ENCODE measurements at places on chromosomes 3 and 15.

DNA sequence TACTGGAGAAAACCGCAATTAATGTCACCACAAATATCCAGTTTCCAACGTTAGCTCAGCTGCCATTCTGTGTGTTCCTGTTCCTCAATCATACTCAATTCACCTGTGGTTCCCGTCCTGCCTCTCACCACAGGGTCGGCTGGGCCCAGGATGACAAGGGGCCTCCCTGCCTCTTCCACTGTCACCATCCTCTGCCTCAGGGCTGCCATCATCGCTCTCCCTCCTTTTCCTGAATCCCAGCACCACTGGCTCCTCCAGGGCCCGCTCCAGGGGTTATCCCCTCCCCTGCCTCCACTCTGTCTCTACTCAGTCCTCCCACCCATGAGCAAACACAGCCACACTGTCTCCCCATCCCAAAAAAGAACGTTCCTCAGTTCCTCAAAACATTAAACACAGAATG is 170.9 kb upstream of the NSMCE3 start:
- DNase-seq: no peak

GRCh38 chr3:195238081-195238571 is 32.8 kb downstream of the XXYLT1 start:
- DNase-seq: no peak

DNA sequence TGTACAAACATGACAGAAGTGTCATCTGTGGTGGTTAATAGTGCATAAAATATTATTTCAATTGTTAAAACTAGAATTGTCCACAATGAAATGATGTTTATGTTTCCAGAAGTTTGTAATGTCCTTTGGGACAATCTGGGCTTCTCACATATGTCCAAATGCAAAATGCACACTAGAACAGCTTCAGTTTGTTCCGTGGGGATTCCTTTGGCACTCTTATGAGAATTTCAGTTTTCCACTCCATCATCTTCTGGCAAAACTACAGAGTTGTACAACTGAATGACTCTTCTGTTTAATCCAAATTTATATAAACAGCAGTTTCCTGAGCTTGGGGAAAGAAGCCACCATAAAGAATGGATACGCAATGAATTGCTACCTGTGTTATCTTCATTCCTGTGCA is 2.0 kb upstream of the OR5H6 start:
- no peak for DNase-seq

GRCh38 chr3:86379280-86379679 is 611.7 kb downstream of the VGLL3 start:
- DNase-seq: no peak

GRCh38 chr3:164514576-164514975 is 563.7 kb downstream of the SI start:
- no peak for DNase-seq

DNA sequence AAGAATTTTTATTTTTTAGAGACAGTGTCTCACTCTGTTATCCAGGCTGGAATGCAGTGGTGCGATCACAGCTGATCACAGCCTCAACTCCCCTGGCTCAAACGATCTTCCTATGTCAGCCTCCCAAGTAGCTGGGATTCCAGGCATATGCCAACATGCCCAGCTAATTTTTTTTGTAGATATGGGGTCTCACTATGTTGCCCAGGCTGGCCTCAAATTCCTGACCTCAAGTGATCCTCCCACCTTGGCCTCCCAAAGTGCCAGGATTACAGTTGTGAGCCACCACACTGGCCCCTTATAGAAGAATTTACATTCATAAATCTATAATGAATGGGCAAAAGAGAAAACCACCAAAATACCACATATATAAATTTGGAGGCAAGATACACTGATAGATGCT is 15.2 kb downstream of the SENP7 start:
- DNase-seq: no peak

DNA sequence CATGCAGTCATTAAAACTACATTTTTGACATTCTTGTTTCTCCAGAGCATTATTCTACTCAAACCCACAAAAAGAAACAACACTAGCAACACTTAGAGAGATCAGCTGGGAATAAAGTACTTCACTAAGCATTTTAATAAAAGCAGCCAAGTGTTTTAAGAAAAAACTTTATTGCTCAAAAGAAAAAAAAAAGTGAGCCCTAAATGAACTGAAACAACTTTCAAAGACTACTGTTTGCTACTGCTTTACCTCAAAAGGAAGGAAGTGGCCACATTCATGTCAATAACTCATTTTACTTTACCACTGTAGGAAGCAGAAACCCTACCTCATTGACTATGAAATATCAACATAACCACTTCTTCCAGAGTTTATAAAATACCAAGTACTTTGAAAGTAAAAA is 91.3 kb downstream of the UACA start:
- no peak for DNase-seq

- DNase-seq: no peak
Measured at GRCh38 chr3:143298886-143299535, 179.4 kb downstream of the CHST2 start.

- DNase-seq: no peak
Measured at GRCh38 chr3:150462108-150462507, 54.0 kb downstream of the TSC22D2 start.

- no peak for DNase-seq
Measured at GRCh38 chr15:52652984-52653383, 26.2 kb downstream of the ATOSA start.

DNA sequence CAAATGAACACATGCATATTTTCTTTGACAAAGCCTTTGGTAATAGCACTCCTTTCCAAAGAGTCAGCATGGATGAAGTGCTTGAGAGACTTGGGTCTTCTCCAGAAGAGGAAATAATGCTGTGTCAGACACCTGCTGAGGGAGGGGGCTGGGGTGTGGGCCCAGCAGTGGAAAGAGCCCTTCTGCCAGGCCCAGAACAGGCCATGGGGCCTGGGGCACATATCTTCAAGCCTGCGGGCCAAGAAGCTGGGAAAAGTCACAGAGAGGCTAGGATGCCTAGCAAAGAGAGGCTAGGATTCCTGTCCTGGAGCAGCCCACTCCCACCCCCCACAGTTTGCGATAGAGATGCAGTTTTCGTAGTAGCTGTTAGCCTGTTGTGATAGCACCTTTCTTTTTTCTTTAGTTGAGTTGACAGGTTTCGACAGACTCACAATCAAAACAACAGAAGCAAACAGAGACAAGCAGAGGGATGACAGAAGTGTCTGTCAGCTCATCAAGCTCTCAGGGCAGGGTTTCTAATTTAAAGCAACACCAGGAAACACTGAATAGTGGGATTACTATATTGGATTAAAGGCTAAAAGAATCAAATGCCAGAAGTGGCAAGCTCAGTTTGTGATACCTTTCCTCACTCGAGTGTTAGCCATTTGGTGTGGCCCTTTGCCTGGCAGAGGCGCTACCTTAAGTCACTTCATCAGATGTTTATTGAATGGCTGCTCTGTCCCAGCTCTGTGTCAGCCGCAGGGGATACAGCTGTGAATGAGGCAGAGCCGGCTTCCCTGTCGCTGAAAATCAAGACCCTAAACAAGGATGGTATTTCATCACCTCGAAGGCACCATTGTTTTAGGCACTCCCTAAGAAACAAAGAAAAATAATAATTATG is 19.0 kb downstream of the CMTM7 start:
- no peak for DNase-seq
